Activated CD4-positive, alpha-beta T cell treated with anti-CD3 and anti-CD28 coated beads, Interleukin-2, amount 10 ng/mL, durations not matched to agents 7 days and 5 days (primary cell): ENCODE measurements at places on chromosomes 16 and 17. TPM values are rescaled to one million over a fixed set of nuclear protein-coding genes. Genes with fewer than 3 reads are reported as not detected.

Gene CCDC92B
- total RNA-seq = 0.08 TPM

Gene FBF1
- total RNA-seq = 21.7 TPM

Gene PYDC1
- total RNA-seq = not detected

Gene PRSS21
- 0.27 TPM for total RNA-seq

Gene CACNB1
- 14.8 TPM for total RNA-seq

Gene BAIAP3
- total RNA-seq = 0.83 TPM

Gene C17orf78
- total RNA-seq = not detected

Gene MXRA7
- 27.3 TPM for total RNA-seq

Gene CDRT15L2
- total RNA-seq = not detected

Gene KIF2B
- not detected for total RNA-seq

Gene HCRT
- total RNA-seq = not detected

Gene C16orf96
- total RNA-seq = 0.21 TPM

Gene TEX2
- total RNA-seq = 14.3 TPM

Gene MC1R
- 5.0 TPM for total RNA-seq

Gene PDILT
- not detected for total RNA-seq

Gene HBA1
- not detected for total RNA-seq

Gene NACA2
- total RNA-seq = 0.35 TPM

Gene GPRC5C
- not detected for total RNA-seq

Gene CHMP6
- total RNA-seq = 32.9 TPM

Gene CCL2
- not detected for total RNA-seq

Gene MINK1
- total RNA-seq = 112 TPM

Gene LHX1
- not detected for total RNA-seq

Gene SCN4A
- 0.17 TPM for total RNA-seq

Gene KRTAP1-1
- not detected for total RNA-seq

Gene SARM1
- total RNA-seq = 17.7 TPM

Gene DNAAF1
- 0.25 TPM for total RNA-seq

Gene C17orf67
- total RNA-seq = 5.2 TPM

Gene CRLF3
- total RNA-seq = 68.6 TPM

Gene RAB11FIP4
- total RNA-seq = 34.4 TPM

Gene LPO
- not detected for total RNA-seq

Gene ZNF23
- total RNA-seq = 7.0 TPM

Gene NTN1
- total RNA-seq = 0.10 TPM

Gene SGCA
- not detected for total RNA-seq

Gene DNAJC7
- 94.8 TPM for total RNA-seq

Gene ZG16
- not detected for total RNA-seq

Gene CXCL16
- total RNA-seq = 0.94 TPM

Gene GAST
- total RNA-seq = not detected

Gene ENGASE
- 36.1 TPM for total RNA-seq

Gene ATP1B2
- total RNA-seq = 0.08 TPM

Gene KRT31
- not detected for total RNA-seq
